Stimulated activated CD4-positive, alpha-beta T cell treated with anti-CD3 and anti-CD28 coated beads, TNF-alpha, amount 100 ng/mL, for 24 hours (primary cell): ENCODE measurements at places on chromosomes 5 and 9.

- no peak for DNase-seq
Observed at GRCh38 chr9:37927132-37927531, 23.2 kb upstream of the SLC25A51 start.

GRCh38 chr9:20200991-20201431, 412.2 kb upstream of the SLC24A2 start:
- DNase-seq: no peak

DNA sequence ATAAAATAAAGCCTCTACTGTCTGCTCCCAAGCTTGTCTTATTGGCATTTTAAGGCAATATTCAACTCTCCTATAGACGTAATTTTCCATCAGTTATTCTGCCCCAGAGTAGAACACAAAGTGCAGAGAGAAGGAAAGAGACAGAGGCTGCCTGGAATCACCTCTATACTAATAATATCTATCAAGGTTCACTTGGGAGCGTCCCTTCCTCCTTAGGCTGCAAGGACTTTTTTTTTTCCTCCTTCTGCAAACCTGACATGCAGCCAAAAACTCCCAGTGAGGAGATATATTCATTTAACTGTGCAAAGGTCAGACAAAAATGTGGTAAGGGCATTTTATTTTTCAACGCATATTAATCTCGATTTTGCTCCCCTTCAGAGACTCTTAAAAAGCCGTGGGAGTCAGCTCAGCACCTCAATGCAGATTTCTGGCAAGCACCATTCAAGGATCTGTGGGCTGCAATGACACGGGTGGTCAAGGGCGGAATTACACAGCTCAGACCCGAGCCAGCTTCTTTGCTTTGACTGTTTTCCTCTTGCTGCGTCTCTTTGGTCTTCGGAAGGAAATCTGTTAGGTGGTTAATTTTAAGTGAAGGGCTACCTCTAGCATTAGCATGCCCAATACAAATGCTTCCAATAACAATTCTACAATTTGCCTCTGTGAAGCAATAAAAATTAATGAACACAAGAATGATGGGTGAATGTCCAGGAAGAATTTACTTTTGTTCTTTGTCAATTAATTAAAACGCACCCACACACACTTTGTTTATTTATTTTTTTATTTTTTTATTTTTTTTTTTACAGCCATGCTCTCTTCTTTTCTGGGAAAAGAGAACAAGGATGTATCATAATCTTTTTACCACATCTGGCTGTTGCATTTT, 587.7 kb upstream of the GRAMD2B start:
- no peak for DNase-seq

GRCh38 chr5:136455409-136455808, 90.1 kb upstream of the TRPC7 start:
- DNase-seq: no peak

- DNase-seq: no peak
Observed at GRCh38 chr5:171757853-171758535, 27.6 kb upstream of the SMIM23 start.

DNA sequence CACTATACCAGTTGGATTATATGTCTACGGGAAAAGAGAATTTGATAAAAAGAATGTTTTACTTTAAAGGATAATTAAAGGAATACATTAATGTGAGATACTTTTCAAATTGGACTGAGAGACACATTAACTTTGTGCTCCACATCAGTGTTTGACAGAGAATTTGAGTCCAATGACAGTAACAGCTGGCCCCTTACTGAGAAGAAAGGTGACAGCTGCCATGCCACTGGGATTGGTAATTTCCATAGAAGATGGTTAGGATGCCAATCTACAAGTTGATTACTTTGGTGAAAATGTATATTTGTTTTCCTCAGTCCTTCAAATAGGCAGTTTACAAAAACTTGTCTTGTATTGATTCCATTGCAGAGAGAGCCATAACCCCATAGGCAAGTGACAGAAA, 578.4 kb downstream of the SLCO4C1 start:
- DNase-seq: no peak

- DNase-seq: no peak
Observed at GRCh38 chr5:1264211-1264610, 30.7 kb downstream of the TERT start.

GRCh38 chr5:172973931-172974330, 9.6 kb upstream of the ATP6V0E1 start:
- DNase-seq: no peak

DNA sequence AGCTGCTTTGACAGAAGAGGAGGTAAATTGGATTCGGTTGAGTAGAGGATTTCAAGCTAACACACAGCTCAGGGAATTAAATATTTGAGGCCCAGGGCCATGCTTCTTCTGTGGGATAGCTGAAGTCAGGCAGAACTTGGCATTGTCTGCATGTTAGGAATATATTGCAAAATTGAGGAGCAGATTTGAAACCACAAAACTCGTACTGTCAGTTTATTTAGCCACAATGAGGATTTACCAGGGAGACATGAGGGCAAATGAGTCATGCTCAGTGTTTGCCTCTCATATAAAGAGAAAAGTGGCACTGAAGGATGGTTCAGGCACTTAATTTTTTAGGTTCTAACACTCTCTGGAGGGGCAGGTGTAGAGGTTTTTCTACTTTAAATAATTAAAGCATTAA, 83.0 kb upstream of the PRLR start:
- no peak for DNase-seq

- no peak for DNase-seq
Observed at GRCh38 chr9:87275047-87275725, 222.5 kb upstream of the DAPK1 start.

- no peak for DNase-seq
Observed at GRCh38 chr5:146273109-146273508, 65.5 kb upstream of the POU4F3 start.

GRCh38 chr9:112180387-112180881, 5.3 kb upstream of the SUSD1 start:
- no peak for DNase-seq

DNA sequence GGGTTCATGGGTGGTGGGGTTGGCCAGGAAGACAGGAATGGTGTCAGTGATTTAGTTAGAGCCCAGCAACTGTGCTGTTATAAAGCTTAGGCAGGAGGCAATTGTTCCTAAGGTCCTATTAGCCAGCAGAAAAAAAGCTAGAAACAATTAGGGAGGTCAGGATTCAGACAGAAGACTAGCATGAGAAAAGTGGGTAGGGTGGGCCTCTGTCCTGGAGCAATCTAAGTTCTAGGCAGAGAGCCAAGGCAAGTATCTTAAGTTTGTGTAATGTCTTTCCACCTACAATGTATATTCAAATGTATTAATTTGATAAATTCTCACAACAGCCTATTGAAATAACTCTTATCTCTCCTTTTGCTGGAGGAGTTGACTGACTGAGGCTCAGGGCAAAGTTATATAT, 6.1 kb upstream of the ZFAND5 start:
- DNase-seq: no peak

DNA sequence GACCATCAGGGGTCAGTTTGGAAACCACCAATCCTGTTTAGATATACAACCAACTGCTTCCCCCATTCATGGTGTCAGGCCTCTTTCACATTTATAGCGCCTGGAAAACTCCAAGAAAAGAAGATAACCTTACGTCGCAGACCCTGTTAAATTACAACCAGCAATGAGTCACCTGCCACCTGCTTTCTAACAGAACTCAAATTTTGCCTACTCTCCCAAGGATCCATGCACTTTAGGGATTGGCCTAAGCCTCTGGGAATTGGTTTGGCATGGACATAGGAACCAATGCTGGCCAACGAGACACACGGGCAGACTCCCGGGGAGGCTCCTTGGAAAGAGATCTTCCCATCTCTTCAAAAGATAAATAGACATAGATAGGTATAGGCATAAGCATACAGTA, 87.0 kb downstream of the FEM1C start:
- DNase-seq: no peak

DNA sequence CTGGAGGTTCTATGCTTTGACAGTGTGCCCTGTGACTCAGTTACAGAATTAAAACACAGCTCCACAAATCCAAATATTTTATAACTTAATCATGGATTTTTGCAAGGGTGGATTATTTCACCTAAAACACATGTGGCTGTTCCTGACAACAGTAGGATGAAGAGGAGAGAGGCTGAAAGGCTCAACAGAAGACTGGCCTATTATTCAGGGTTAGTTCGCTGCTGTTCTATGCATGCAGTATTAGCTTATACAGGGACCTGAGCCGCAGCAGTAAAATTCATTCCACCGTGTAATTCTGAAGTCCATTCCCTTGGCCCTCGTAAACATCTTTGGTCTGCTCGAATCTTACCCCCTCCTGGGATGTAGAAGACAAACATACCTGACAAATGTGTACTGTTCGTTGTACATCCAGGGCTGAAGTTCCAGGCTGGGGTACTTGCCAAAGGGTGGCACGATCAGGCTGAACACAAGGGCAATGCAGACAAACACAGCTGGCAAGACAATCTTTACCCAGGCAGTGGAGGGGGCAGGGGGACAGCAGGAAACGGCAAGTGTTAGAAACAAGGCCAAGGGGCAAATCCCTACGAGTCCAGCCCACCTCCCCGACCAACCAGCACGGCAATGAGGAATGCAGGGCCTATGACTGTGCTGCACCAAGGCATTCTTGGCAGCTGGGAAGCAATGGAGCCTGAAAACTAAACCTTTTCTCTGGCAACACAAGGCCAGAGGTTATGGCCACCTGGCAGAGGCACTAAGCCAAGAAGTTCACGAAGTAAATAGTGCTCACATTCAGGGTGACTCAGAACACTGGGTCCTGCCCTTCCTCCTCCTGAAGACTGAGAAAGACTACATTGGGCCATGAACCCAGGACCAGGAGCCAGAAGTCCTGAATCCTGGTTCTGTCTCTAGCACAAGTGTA, 46.8 kb downstream of the NIPSNAP3B start:
- DNase-seq: no peak

DNA sequence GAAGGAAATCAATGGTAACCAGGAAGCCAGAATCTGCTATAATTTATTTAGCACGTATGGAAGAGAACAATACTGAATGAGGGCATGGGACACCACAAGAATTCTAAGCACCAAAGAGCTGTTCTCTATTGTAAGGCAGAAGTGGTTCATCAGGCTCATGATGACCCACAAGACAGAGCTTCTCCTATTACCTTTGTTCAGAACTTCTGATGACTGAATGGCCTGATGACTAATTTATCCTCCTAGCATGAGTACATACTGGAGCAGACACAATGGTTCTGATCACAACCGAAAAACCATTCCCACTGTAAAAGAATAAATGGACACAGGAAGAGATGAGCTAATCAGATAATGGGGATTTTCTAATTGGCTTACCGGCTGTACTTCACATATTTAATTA, 329.8 kb upstream of the PDE4D start:
- no peak for DNase-seq

DNA sequence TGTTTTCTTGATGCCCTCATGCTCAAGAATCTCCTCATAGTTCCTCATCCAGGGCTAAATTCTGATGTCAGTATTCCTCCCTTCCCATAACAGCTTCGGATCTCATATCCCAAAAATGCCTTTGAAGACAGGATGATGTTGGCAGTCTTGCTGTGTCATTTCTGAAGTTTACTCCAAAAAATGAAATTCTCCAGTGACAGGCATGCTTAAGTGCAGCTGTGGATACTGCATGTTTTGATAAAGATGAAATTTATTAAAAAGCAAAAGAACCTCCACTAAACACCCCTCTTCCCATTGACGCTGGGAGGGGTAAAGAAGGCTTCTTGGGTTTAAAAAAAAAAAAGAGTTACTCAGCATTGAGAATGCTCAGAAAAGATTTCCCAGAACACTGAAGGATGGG, 43.1 kb downstream of the NDST1 start:
- DNase-seq: no peak

DNA sequence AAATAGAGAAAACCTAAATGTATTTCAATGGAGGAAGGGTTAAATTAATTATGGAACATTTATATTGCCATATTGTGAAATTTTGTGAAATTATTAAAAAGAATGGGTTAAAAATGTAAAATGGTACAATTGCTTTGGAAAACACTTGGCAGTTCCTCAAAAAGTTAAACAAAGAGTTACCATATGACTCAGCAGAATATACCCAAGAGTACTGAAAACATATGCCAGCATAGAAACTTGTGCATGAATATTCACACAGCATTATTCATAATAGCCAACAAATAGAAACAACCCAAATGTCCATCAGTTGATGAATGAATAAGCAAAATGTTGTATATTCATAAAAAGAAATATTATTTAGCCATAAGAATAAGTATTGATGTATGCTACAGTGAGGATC, 181.0 kb upstream of the MAST4 start:
- no peak for DNase-seq

DNA sequence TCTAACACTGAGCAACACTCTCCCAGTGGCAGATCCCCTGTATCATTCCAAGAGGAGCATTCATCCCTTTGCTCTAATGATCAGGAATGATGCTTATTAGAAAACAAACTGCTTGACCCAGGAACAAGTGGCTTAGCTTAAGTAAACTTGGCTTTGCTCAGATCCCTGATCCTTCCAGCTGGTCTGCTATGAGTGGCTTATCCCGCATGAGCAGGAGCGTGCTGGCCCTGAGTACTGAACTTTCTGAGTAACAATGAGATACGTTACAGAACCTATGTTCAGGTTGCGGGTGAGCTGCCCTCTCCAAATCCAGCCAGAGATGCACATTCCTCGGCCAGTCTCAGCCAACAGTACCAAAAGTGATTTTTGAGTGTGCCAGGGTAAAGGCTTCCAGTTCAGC, 29.7 kb downstream of the GABRP start:
- DNase-seq: no peak

- no peak for DNase-seq
Observed at GRCh38 chr9:137199411-137200121, 975 bp downstream of the TPRN start.

DNA sequence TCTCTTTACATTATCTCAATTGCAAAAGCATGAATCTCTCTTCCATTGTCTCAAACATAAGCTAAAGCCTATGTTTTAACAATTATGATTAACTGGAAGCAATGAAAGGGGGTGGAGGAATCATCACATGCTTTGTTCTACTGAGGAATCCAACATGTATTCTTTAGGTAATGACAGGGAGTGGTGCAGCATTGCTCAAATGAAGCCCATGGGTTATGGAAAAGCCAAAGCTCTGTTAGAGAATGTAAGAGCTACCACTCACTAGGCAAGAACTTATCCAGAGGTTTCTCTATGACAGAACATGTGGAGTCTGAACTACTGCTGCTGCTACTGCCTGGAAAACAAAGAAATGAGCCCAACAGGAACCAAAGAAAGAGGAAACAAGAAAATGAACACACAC, 28.7 kb downstream of the KIF3A start:
- DNase-seq: no peak

DNA sequence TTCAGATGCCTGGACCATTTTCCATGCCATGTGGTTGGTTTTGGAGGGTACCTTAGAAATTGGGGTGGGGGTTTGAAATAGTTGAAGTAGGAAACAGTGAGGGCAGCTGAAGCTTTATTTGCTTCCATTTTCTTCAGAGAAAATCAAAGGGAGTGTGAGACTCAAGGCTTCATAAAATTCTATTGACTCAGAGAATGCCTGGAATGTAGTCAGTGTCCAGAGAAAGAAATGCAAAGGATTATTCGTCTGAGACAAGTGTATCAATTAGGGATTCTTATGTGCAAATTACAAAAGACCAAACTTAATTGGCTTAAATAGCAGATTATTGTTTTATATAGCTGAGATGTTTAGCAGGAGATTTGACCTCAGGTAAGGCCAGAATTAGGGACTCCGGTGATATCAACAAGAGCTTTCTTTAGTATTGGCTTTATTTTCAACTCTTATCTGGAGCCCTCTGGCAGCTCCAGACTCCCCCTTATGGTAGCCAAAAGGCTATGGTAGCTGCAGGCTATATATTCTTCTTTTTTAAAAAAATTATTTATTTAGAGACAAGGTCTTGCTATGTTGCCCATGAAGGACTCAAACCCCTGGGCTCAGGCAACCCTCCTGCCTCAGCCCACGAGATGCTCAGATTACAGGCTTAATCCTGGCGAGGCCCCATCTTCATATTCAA, 38.9 kb downstream of the PTTG1 start:
- no peak for DNase-seq
